ENCODE measurements at places on chromosomes 1 and 21.

DNA sequence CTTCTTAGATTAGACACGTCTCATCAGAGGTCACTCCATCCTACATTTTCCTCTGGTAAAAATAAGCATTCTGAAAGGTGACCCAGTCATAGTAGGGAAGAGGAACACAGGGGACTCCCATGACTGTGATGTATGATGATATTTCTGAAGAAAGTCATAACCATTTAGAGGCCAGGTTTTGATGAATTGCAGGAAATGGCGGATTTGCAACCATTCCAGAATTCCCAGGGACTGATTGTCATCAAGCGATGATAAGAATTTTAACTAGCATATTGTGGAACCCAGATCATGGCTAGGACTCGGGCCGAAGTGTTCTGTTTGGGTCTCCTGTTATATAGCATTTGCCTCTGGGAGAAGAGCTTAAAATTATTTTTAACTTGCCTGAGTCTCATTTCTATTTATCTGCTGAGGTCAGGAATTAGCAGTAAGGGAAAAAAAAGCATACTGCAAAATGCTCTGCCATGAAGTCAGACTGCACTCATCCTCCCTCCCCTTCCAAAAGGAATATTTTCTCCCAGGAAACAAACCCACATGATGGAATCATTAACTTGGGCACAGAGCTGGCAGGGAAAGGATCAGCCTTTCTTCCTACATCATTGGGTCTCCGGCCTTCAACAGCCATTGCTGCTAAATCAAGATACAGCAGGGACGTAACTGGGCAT is 286.7 kb downstream of the HLX start:
- no peak for DNase-seq

GRCh38 chr1:158327481-158327880 is 3.9 kb downstream of the CD1B start:
- no peak for DNase-seq

- no peak for DNase-seq
These were observed 119.0 kb upstream of the PPP2R5A start for GRCh38 chr1:212166244-212166643.

GRCh38 chr1:118210723-118211110 is 25.7 kb upstream of the SPAG17 start:
- no peak for DNase-seq

GRCh38 chr21:39451332-39452206 is at the start of gene SH3BGR:
Gene SH3BGR (plus strand): TSS chr21:39451970. CDS start chr21:39452097, 127 bp downstream.
- no peak for DNase-seq

DNA sequence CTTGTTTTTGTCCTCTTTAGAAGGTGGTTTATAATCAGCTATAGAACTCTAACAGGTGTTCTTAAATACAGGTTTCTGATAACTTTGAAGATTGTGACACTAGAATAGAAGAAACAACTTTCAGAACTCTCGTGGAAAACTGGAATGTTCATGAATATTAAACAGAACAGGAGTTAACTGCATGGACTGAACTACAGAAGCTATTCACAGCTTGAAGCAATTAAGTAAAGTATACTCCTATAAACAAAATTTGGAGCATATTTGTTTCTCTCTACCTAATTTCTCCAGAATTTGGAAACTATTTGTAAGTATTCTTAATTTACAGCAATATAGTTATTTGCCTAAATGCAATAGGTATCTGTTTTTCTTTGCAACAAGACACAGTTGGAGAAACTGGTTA is 824.8 kb downstream of the ADGRL2 start:
- DNase-seq, result no peak

- no peak for DNase-seq
These were observed 13.6 kb downstream of the DENND1B start for GRCh38 chr1:197761654-197762053.

- no peak for DNase-seq
These were observed 53.0 kb downstream of the EPHB2 start for GRCh38 chr1:22763487-22764200.

GRCh38 chr1:39980555-39981313 is 25.8 kb downstream of the MFSD2A start:
- DNase-seq, result no peak

GRCh38 chr1:81174811-81175476 is 625.8 kb upstream of the ADGRL2 start:
- DNase-seq, result no peak

DNA sequence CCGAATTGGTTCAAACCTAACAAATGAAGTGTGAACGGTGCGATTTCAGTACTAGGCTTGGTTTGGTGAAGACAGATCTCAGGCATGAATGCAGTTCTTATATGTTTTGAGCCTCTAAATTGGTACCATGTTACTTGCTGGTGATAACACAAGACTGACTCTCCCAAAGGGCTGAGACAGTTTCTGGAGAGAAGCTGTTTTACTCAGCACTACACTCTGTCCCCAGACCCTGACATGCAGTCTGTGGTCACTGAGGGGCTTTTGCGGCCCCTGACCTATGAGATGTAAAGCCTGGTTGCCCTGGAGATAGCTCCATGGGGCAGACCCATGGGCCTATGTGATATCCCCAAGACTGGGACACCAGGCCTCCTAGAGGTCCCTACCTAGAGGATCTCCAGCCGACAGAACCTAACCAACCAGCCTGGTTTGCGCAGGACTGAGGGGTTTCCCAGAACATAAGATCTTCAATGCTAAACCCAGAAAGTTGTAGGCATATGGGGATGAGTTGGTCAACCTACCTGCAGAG is 19.4 kb upstream of the FOXE3 start:
- DNase-seq, result no peak

- DNase-seq, result no peak
These were observed 182.9 kb downstream of the CDC7 start for GRCh38 chr1:91683598-91683951.

- DNase-seq, result no peak
These were observed 143.1 kb downstream of the IFI44 start for GRCh38 chr1:78792756-78793155.

- DNase-seq, result no peak
These were observed 92.5 kb downstream of the PBX1 start for GRCh38 chr1:164651351-164651951.

GRCh38 chr1:60765204-60765603 is 317.2 kb upstream of the NFIA start:
- DNase-seq, result no peak

- no peak for DNase-seq
These were observed 648.2 kb downstream of the SMYD3 start for GRCh38 chr1:245858722-245859492.

DNA sequence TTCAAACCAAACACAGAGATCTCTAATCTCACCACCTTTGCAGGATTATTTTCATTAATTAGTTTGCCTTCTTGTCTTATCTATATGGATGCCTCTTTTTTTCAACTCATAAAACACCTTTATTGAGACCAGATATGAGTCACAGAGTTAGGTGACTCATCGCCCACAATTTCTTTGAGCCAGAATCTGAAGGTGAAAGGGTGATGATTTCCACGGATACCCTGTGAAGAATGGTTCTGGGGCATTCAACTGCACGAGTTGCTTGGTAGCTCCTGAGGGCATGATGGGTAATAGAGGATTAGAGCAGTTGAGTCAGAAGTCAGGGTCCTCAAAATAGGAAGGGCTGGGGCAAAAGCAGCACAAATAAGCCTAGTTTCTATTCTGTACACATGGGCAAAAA is 128.2 kb downstream of the TBX19 start:
- DNase-seq, result peak; percentile 34

DNA sequence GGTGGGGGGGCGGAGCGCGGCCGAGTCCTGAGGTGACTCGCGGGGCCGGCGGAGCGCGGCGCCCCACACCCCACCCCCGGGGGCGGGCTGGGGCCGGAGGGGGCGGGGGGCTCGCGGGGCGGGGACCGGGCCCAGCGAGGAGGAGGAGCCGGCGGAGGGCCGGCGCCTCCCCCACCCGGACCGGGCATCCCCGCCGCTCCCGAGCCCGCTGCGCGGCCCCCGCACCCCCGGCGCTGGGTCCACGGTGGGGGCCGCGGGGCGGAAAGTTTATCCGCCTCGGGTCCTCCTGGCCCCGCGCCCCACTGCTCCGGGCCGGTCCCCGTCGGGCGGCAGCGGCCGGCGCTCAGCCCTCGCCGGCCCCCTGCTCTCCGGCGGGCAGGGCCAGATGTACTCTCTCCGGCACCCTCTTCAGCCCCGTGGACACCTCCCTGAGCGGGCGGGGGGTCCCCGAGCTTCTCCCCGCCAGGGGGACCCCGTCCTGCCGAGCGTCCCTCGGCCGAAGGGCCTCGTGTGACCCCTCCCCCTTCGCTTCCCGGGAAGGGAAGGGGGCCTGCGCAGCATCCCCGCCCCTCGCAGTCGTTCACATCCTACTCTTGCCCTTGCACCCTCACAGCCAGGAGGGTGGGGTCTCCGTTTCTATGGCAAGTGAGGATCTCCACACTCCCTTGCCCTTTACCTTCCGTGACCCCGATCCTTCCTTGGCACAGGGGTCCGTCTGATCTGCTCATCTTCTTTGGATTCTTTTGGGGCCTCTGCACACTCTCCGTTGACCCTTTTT is 663 bp downstream of the CAMTA1 start:
- DNase-seq, result peak; percentile 37

GRCh38 chr1:184221087-184221486 is 165.7 kb upstream of the C1orf21 start:
- no peak for DNase-seq

DNA sequence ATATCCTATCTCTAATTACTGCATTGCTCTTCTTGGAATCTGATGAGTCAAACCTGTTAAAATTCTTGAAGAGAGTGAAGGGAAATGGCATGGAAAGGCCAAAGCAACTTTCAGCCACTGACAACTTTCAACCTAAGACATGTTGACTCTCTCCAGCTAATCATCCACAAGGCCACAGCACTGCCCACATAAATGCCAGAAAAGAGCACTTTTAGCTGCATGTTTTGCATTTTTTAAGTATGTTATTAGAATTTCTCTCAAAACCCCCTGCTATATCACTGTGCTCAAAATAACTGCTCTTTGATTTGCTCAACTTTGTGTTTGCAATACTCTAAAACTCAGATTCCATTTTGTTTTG is 352.5 kb downstream of the ADGRL2 start:
- no peak for DNase-seq

GRCh38 chr1:54543729-54544496 is 4.1 kb upstream of the ACOT11 start:
- DNase-seq, result no peak

- no peak for DNase-seq
These were observed 59.9 kb downstream of the MAN1C1 start for GRCh38 chr1:25676488-25676887.

DNA sequence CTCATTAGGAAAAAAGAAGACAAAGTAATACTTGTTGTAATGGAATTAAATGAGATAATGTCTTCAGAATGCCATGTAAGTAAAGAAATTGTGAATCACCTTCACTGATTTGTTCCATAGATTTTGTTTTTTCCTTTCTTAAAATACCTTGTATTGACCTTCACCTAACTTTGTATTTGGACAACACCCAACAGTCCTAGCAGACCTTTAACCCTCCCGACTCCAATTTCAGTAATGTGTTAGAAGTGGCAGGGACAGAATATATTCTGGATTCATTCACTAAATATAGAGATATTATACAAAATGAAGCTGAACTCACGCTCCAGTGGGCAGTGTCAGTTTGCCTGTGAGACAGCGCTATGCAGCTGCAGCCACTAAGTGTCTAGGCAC is 57.9 kb downstream of the UCK2 start:
- DNase-seq, result no peak

GRCh38 chr1:53276153-53276901 is 38.0 kb upstream of the MAGOH start:
- DNase-seq, result no peak

DNA sequence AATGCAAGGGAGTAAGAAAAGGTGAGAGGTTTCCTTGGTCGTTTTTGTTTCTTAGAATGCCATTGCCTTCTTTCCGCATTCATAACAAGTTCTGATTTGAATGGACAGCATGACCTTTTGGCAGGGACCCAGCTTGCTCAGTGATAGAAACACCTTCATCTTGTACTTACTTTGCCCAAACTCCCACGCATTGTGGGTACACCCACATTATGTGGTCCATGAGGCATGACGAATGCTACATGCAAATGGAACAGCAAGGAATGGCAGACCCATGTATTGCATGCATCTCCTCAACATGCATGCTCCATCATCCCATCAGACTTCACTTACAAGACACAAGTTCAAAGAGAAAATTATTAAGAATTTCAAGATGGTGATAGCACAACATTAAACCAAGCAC is 102.8 kb downstream of the CDC7 start:
- peak; percentile 7 for DNase-seq

- DNase-seq, result peak; percentile 23
These were observed 2.2 kb downstream of the JUN start for GRCh38 chr1:58781541-58782177.

DNA sequence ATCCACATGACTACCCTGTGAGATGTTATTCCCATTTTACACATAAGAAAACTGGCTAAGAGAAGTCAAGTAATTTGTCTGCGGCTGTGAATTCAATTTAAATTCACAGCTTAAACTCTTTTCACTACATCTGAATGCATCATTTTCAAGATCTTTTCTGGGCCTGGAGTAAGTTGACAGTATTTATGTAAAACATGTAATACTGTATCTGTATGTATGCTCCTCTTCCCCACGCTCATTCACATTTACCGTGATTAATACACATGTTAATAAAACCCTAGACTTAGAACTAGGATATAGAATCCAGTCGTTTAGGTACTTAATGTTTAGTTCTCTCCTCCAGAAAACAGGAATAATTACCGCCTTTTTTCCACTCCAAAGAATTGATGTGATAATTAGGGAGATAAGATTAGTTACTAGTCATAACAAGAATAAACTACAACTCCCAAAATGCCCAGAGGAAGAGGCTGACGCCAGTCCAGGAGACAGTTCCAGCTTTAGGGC is 442 bp upstream of the PPP1R12B start:
- DNase-seq, result no peak

DNA sequence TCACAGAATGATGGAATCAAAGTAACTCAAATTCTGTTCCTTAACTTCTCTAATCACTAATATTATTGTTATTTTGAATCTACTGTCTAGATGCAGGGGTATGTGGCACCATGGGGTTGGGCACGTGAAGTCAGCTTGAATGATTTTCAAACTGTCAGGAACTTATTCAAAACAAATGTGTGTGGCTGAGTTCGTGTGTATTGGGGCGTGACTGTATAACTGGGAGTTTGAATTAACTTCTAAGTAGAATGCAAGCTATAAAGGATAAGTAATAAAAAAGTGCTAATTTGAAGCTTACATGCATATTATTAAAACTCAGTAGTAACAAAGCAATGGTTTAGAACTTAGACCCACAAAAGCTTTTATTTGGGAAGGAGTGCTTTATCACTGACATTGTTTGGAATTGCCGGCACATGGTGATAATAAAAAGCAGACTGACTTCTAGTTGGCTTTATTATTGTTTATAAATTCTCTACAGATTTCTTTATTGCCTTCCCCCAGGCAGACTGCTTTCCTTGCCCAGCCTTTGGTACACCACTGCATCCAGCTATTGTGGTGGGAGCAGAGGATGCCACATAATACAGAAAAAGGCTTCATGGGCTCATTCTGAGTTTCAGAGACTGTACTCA is 84.3 kb downstream of the TENT5C start:
- no peak for DNase-seq

DNA sequence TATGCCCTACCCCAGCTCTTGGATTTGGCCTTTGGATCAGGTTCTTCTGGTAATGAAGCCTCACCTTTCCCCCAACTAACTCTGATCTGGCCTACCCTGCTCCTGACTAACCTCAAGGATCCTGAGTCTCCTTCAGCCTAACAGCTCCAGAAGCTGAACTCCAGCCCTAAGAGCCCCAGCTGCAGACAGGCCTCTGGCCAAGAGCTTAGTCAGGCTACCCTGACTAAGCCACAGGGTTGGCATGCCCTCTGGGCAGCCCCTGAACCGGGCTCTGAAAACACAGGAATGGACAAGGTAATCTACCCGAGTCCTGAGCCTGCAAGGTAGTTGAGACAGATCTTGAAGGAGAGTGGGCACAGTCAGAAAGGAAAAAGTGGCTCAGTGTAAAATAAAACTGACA is 29.4 kb downstream of the COA7 start:
- DNase-seq, result no peak

- DNase-seq, result no peak
These were observed 623.9 kb upstream of the NR5A2 start for GRCh38 chr1:199403531-199404116.

Data from stimulated activated CD8-positive, alpha-beta memory T cell treated with anti-CD3 and anti-CD28 coated beads, Interleukin-4, amount 100 ng/mL, for 24 hours (primary cell).